ENCODE measurements at places on chromosomes 3 and 15.

GRCh38 chr15:74226761-74227540, 9.2 kb upstream of the CCDC33 start:
- no peak for DNase-seq

- DNase-seq = no peak
Observed at GRCh38 chr15:61649046-61649445, 411.2 kb downstream of the VPS13C start.

DNA sequence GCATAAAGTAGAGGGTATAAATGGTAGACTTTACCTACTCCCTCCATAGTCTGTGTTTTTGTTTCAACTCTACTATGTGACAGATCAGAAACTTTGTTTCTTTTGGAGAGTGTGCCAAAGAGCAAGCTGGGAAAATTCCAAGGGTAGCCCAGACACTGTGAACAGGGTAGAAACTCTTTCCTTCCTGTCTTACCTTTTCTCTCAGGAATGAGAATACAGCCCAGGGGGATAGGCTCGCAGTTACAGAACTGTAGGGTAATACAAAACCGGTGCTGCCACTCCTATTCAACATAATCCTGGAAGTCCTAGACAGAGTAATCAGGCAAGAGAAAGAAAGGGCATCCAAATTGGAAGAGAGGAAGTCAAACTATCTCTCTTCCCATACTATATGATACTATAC, 256.3 kb downstream of the CPNE4 start:
- DNase-seq = no peak

- DNase-seq = no peak
Observed at GRCh38 chr3:193777524-193777923, 184.5 kb downstream of the OPA1 start.

DNA sequence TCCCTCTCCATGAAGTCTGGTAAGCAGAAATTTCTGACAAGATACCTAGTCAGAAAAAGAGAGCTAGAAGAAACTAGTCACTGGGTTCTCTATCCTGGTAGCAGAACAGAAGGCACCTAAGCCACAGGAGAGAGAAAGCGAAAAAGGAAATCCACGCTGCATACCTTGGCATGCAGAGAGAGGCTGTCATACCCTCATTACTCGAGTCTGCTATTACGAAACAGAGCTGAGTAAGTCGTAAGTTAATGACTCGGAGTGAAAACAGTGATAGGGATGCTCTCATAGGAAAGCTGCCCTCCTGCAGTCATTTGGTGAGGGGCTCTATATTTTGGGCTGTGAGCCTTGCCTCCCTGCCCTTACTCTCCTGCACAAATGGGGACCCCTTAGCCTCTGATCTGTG, 16.2 kb downstream of the CLRN1 start:
- DNase-seq = peak; percentile 42

DNA sequence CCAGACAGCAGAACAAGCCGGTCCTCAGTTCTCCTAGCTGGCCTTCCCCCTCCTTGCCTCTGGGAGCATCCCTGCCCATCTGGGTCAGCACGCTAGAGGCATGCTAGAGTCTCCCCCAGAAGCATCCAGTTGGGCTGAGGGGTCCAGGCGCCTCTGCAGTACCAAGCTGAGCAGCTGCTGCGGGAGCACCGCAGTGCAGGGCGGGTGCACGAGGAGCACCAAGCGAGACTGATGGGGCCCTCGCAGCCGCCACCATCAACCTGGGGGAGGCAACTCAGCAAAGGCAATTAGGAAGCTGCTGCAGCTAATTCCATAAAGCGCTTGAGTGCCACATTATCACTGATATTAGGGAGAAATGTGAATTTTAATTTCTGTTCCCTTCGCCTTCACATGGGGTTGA, 12.4 kb downstream of the CACNA2D3 start:
- DNase-seq = no peak

- DNase-seq = peak; percentile 25
Observed at GRCh38 chr3:99315896-99316295, 322.5 kb upstream of the COL8A1 start.

- no peak for DNase-seq
Observed at GRCh38 chr15:62188744-62189143, 23.7 kb upstream of the C2CD4B start.

- no peak for DNase-seq
Observed at GRCh38 chr15:73994912-73995622, 551 bp downstream of the PML start.
